ENCODE measurements at places on chromosomes 4 and X.

DNA sequence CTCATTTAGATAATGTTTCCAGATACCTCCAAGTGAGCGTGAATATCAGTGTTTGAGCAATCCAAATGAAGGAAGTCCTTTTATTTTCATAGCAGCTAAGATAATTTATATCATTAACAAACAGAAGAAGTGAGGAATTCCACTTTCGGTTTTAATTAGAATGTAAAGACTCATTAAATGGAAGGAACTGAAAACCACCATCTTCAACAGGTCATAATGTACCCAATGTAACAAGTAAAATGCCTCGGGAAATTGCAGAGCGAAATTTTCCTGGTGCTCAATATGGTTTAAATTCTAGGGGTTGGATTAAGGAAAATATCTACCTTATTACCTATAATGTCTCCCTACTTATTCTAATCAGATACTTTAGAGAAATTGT is 33.9 kb upstream of the SLC9A7 start:
- ATAC-seq = no peak

- ATAC-seq = peak; percentile 63
Observed at GRCh38 chr4:140861359-140862176, 105.4 kb upstream of the TBC1D9 start.

GRCh38 chrX:107804427-107804826 is 21.2 kb upstream of the MID2 start:
- ATAC-seq = no peak

- peak; percentile 0 for ATAC-seq
Observed at GRCh38 chr4:98996056-98996764, 689 bp downstream of the METAP1 start.

- no peak for ATAC-seq
Observed at GRCh38 chrX:1472975-1473374, 20.3 kb upstream of the ASMTL start.

GRCh38 chr4:174933083-174933482 is 14.9 kb downstream of the ADAM29 start:
- no peak for ATAC-seq

- ATAC-seq = peak; percentile 21
Observed at GRCh38 chr4:3388471-3389232, 53.1 kb upstream of the HGFAC start.

DNA sequence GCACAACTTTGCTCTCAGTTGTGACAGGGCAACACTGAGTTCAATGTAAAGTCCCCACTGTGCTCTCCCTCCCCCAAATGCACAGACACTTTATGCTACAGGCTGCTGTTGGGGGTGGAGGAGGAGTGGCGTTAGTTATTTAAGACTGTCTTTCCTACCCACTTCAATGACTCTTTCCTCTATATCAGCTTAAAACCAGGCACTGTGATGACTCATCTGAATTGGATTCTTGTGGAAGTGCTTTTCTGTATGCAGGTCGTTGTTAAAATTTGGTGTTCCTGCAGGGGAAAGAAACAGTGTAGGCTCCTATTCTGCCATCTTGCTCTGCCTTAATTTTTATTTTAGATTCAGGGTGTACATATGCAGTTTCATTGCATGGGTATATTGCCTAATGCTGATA is 1157.2 kb upstream of the ADGRL3 start:
- no peak for ATAC-seq

Data from motor neuron (in vitro differentiated cells).